NCI-H1417 (cell line): ENCODE measurements at places on chromosomes 2 and 18.
A peak's percentile ranks its signal among the peaks of the same experiment; 100 is the strongest.

DNA sequence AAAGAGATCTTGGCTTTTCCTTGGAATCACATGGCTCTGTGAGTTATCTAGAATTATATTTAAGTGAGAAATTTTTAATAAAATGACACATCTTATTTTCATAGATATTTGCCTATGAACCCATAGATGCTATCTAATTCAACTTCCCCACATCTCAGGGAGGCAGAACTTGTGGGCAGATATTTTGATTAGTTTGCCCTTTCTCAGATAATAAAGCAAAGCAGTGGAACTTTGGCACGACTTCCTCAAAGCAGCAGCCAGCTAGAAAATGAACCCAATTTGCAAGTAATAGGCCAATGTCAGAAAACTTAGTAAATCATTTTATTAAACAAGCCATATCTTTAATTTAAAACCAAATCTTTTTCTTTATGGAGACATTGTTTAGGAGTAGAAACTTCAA lies 32.7 kb downstream of the RAB27B start:
- no peak for DNase-seq

DNA sequence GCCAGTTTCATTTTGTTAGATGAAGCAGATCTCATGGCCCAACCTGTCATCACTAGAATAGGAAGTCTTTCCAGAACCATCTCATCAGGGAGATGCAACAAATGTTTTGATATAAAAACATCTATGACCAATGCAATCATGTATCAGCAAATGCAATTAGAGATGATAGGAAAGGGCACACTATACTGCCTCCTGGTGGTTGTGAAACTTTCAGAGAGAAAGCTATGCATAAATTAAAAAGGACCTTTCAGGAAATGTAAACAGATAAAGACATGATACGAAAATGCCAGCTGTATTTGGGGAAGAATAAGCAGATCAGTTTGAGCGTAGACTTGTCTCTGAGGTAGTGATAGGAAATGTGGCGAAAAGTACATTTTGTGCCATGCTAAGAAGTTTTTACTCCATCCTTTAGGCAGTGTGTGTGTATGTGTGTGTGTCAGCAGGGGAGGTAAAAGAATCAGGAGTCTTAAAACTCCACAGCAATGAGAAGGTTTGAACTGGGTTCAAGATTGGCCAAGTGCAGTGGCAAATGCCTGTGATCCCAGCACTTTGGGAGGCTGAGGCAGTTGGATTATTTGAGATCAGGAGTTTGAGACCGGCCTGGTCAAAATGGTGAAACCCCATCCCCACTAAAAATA lies 479.3 kb downstream of the CPS1 start:
- no peak for DNase-seq

DNA sequence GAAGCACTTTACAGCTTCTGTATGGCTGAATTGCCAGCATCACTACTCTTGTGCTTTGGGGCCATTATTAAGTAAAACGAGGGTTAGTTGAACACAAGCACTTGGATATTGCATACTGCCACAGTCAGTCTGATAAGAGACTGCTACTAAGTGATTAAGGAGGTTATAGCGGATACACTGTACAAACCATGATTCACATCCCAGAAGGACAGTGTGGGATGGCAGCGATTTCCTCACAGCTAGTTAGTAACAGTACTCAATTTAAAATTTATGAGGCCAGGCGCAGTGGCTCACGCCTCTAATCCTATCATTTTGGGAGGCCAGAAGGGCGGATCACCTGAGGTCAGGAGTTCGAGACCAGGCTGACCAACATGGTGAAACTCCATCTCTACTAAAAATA lies 2.6 kb upstream of the BMPR2 start:
- no peak for DNase-seq

DNA sequence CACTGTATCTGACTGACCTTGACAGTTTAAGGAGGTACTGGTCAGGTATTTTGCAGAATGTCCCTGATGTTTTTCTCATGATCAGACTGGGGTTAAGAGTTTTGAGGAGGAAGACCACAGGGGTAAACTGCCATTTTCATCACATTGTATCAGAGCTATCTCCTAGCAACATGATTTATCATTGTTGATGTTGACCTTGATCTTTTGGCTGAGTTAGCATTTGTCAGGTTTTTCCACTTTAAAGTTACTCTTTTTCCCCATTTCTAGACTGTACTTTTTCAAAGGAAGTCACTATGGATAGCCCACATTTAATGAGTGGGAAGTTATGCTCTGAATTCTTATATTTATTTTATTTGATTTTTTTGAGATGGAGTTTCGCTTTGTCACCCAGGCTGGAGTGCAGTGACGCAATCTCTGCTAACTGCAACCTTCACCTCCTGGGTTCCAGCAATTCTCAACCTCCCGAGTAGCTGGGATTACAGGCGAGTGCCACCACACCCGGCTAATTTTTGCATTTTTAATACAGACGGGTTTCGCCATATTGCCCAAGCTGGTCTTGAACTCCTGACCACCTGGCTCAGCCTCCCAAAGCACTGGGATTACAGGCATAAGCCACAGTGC lies 17.7 kb upstream of the SLC39A10 start:
- DNase-seq = no peak

DNA sequence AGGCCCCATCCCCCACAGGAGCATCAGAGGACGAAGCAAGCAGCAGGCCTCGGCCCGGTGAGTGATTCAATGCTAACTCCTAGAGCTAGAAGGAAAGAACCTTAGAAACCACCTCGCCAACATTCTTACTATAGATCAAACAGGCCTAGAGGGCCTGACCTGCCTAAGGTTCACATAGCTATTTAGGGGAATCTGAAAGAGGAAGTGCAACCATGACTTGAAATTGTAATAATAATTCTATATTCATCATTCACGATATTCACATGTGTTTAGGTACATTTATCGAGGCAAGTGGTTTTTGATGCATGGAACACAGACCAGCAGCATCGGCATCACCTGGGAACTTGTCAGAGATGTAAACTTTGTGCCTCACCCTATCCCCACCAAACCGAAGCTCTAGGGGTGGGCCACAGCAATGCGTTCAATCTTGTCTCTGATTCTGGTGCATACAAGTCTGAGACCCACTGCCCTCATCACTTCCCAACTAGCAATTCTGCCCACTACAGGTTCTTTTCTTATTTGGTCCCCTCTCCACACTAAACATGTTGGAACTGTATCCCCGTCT lies 78.0 kb upstream of the DNMT3A start:
- no peak for DNase-seq

- DNase-seq = no peak
Measured at GRCh38 chr18:77144046-77144445, 11.5 kb upstream of the MBP start.

- DNase-seq = no peak
Measured at GRCh38 chr2:176157499-176158185, 535 bp downstream of the HOXD3 start.

DNA sequence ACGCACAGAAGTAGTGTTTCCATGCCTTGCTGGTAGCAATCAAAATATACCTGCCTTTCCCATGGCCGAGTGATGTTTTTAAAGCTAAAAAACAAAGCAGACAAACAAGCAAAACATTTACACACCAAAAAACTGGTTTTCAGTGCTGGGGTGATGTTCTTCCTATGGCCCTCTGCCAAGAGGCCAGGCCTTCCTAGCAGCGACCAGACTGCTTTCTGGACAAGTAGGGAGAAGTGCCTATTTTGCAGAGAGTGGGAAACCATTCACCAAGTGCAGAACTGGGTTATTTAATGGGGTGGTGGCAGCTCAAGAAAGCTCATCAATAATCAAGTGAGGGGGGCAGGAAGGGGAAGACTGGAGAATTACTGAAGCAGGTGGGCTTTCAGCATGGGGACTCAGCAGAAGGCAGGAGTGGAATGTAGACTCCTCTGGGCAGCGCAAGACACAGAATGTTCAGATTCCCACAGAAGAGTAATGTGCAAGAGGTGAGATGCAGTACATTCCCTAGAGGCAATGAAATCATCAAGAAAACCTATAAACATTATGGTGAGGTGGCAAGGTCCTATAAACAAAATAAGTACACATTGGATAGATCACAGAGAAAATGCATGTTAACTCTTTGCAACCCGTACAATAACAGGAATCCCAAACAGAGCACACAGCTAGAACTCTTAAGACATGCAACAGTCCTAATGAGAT lies 44.0 kb downstream of the CPO start:
- DNase-seq = peak; percentile 25

DNA sequence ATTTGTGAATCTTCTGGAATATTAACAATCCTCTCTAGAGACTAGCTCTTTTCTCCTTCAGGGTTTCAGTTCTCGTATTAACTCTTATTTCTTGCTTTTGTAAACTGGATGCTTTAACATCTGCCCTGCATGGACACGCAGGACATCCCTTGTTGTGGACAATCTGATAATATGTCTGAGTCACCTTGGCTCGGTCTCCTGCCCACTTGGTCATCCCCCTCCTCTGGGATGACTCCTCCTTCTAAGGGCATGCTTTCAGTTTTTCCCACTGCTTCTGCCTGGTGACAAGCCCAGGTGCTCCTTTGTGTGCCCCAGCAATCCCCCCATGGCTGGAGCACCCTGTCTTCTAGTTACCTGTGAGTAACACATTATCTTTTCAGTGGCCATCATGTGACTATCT lies 460.5 kb downstream of the DSC3 start:
- DNase-seq = no peak

DNA sequence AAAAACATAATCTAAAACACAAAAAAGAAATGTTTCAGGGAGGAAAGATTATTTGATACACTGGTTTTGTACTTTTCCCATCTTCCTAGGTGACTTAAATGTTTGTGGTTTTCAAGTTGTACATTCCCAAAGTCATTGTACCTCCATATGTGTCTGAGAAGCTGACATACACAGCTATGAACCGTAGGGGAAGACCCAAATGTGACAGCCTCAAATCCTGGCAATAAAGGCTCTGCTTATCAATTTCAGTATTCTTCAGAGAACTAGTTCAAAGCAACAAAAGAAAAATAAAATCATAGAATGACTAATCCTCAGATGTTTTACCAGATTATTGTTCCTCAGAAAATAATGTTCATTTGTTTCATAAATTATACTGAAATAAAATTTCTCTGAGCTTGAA lies 2.5 kb downstream of the DYNC2LI1 start:
- DNase-seq = no peak

GRCh38 chr2:109666466-109666865 lies 52.3 kb downstream of the SOWAHC start:
- no peak for DNase-seq

DNA sequence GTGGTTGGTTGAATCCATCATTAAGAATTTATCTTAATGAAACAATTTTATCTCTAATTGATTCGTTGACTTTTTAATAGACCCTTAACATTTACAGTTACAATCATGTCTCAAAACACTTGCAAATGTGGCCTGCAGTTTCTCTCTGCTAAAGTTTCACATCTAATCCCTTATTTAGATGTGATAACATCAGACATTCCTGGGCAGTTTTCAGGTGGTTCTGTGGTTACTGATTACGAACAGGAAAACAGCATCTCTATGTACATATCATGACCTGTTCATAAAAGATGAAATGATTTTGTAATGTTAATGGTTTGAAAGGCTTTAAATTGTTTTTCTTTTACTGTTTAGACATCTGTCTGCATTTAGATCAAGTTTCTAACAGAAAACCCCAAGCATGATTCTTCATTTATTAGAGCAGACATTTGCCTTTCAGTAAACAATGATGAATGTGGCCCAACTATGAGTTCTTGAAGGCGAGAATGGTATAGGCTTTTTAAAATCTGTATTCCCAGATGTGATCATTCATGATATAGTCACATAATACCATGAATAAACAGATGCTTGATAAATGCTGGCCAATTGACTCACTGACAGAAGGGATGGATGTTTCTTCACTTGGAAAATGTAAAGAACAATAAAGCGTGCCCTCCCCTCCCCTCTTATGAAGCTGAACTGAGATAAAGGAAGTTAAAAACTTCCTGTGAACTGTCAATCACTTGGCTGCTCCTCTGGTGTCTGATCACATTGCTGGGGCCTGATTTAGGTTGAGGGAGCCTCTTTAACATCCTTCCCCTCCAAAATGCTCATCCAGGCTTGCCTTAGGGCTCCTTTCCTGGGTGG lies 3.5 kb downstream of the CAPN14 start:
- no peak for DNase-seq

DNA sequence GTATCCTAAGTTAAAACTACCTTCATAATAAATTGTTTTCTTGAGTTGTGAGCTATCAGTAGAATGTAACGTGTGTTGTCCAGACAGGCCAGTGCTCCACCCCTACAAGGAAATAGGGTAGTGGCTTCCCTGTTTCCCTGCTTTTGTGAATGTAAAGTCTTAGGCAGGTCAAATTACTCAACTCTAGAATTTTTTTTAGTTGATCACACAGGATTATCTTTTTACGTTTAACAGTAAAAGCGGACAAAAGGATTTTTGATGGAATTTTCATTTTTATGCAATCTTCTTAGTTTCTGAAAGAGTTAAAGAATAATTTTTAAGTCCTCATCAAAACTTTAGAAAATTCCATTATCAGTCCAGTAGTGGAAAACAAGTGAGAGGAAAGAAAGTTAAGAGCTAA lies 38.2 kb downstream of the GPD2 start:
- no peak for DNase-seq

GRCh38 chr2:99088017-99088416 lies 53.5 kb upstream of the C2orf15 start:
- DNase-seq = no peak
